H1 (cell line): ENCODE measurements at places on chromosomes 4 and X. TPM values are rescaled to one million over a fixed set of nuclear protein-coding genes. Genes with fewer than 3 reads are reported as not detected.

Gene CETN2
- total RNA-seq, result 24.2 and 24.3 TPM in 2 replicates

Gene RAPGEF2
- 42.9 and 48.6 TPM in 2 replicates for total RNA-seq

Gene RHOXF1
- not detected in 2 replicates for total RNA-seq

Gene REPS2
- 3.3 and 4.3 TPM in 2 replicates for total RNA-seq

Gene CPEB2
- total RNA-seq, result 1.9 and 2.0 TPM in 2 replicates

Gene CTPS2
- total RNA-seq, result 32.7 and 34.0 TPM in 2 replicates

Gene GCNA
- 0.95 and 0.96 TPM in 2 replicates for total RNA-seq

Gene FAM241A
- 0.63 and 0.73 TPM in 2 replicates for total RNA-seq

Gene OFD1
- total RNA-seq, result 21.4 and 23.4 TPM in 2 replicates
